ENCODE measurements at places on chromosomes 13 and 19. TPM values are rescaled to one million over a fixed set of nuclear protein-coding genes. Genes with fewer than 3 reads are reported as not detected.

RCBTB2 gene
- total RNA-seq, result 7.6 TPM

GRCh38 chr13:75774176-75774575 is 138.0 kb downstream of the LMO7 start:
- DNase-seq, result no peak

DNA sequence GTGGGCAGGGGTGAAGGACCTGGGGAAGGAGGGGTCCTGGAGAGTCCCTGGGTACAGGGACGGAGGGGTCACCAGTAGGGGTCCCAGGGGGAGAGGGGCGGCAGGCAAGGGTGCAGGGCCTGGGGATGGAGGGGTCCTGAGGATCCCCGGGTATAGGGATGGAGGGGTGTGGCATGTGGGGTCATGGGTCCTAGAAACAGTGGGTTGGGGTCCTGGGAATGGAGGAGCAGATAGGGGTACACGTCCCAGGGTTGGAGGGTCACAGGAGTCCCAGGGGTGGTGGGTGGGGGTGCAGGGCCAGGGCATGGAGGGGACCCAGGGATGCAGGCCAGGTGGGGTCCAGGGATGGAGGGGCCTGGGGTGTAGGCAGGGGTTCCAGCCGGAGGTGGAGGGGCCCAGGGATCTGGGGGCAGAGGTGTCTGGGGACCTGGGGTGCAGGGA is 1.4 kb downstream of the BTBD2 start:
- no peak for DNase-seq

UHRF1 gene
- 0.11 TPM for total RNA-seq

SULT2A1 gene
- total RNA-seq, result not detected

DNA sequence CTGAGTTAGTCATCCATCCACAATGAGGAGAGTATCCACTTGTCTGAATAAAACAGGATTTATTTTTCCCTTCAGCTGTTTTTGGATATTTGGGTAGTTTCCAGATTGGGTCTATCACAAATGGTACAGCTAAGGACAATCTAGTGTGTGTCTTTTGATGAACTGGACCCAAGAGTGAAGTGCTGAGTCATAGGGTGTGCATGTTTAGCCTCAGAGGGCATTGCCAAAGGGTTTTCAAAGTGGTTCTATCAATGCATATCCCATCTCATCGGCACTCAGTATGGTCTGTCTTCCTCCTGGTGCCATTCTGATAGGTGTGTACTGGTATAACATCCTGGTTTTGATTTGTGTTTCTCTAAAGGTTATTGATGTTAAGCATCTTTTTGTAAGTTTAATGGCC is 62.3 kb downstream of the GSX1 start:
- DNase-seq, result no peak

ZNF57 gene
- total RNA-seq, result 2.1 TPM

- no peak for DNase-seq
Observed at GRCh38 chr13:81874681-81875661, 1534.0 kb upstream of the SPRY2 start.

DNA sequence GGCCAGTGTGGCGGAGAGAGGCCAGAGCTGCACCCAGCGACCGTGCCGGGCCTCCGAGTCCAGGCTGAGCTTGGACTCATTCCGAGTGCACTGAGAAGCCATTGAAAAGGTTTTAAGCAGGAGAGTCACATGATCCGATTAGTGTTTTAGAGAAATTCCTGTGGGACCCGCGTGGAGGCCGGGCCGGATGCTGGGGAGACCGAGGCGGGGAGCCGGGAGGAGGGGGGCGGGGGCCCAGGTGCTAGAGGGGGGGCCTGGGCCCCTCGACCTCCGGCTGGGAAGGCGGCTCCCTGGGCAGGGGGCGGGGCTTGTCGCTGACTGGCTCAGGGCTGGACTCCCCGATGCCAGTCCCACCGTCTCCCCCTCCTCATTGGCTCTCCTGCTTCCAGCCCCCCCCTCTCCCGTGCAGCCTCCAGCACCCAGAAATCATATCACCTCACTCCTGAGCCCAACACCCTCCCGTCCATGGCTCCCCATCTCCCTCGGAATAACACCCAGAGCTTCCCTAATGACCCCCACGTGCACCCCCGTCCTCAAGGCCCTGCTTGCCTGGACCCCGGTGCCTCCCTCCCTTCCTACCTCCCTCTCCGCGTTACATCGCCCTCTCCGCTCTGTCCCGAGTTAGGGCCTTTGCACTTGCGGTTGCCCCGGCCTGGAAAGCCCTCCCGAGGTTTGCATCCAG is 5.2 kb upstream of the ZNF579 start:
- no peak for DNase-seq

LIPE gene
- 15.8 TPM for total RNA-seq

DNA sequence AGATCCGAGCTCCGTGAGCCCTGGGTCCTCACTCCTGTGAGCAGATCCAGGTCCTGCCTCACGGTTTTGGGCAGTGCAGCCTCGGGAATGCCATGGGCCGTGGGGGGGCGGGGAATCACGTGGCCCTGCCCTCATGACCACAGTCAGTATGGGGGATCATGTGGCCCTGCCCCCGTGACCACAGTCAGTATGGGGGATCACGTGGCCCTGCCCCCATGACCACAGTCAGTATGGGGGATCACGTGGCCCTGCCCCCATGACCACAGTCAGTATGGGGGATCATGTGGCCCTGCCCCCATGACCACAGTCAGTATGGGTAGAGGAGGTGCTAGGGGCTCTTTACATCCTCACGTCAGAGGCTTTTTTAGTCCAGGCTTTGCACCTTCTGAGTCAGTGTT is 64.3 kb upstream of the F7 start:
- no peak for DNase-seq

- DNase-seq, result no peak
Observed at GRCh38 chr19:16379521-16380313, 55.1 kb downstream of the KLF2 start.

FDX2 gene
- 10.2 TPM for total RNA-seq

DNA sequence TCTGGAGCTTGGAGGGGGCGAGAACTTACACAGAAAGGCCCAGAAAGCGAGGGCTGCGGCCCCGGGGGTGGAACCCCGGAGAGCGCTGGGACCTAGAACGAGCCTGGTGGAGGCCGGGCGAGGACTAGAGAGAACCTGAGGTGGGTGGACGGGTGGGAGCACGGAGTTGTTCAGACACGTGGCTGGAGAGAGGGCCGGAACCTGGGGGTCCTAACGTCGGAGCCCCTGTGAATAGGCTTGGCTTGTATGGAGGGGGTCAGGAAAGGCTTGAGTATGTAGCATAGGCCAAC is 383 bp downstream of the ZNF581 start:
- DNase-seq, result no peak

KIR3DL2 gene
- total RNA-seq, result not detected
